ENCODE measurements at places on chromosomes 12 and 14. TPM values are rescaled to one million over a fixed set of nuclear protein-coding genes. Genes with fewer than 3 reads are reported as not detected.

DNA sequence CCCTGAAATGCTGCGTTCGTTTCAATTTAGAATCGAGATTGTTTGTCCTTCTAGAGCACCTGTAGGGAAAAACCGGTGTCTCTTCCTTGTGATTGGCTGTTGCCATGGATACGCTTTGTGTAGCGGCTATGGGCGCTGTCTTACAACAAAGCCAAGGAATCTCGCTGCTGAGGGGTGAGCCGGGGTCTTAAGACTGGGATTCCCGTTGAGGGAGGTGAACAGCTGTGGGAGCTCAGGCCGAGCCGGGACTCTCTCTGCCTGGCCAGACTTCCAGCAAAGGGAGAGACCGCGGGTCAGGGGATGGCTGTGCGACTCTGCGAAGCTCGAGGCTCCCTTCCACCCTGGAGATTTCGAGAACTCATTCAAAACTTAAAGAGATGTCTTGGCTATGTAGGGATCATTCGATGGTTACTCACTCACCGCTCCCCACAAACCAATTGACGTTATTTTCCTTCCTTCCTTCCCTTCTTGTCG, at the start of the genes LRRIQ1 and TSPAN19:
Gene LRRIQ1, plus strand, starts transcription at position 118 of the 474 bp plus-strand sequence. CDS start 1,826 bp downstream, outside the sequence.
Gene TSPAN19, minus strand, starts transcription at position 44 of the 474 bp plus-strand sequence. CDS start 6,331 bp downstream, outside the sequence.
- no peak within 1 kb of the TSS for H3K27ac ChIP-seq
- no peaks in the 10 kb centered on the region for H3K36me3 ChIP-seq
- H3K27me3 ChIP-seq = peaks cover 4% of the 10 kb centered on the region
- DNase-seq = peak; percentile 52
- no peaks in the 10 kb centered on the region for H3K4me1 ChIP-seq

GRCh38 chr12:71456990-71457389, 17.4 kb downstream of the LGR5 start:
- no peak for DNase-seq
- H3K36me3 ChIP-seq = no peaks in the 10 kb centered on the region
- H3K4me1 ChIP-seq = no peaks in the 10 kb centered on the region

DNA sequence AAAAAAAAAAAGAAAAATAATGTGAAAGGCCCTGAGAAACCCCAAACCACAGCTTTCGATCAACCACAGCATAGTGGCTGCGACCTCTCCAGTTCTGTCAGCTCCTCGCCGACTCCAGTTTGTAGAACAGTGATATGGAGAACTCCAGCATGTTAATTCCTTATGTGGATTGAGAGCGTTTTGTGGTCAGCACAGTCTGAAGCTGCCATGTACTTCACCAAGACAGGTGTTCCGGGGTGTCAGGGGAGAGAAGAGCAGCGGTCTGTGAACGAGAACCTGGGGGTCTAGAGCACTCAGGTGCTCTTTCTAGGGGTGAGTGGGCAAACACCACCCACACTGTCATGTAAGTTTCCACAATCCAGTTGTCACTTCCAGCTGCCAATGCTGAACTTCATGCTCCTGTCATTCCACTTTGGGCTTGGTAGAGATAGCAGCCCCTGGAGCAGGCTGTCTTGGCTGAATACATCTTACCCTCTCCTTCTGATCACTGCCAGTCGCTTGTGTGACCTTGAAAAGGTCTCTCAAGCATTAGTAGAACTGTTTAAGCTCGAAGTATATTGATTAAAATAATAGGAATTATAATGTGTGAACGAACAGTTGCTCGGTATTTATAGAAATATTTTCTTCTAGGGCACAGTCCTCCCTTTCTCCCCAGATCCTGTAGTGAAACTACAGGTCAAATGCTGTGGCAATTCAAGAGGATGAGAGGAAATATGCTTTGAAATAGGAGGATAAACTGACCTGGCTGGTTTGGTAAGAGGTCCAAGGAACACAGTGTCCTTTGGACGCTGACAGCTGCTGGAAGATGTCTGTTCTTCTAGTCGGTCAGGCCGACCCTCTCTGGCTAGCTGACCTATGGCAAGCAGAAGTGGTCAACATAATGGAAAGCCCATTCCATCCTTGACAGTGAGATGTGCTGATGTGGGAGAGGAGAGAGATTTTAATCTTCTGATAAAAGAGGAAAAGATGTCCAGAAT, 15.7 kb upstream of the MAX start:
- no peak for DNase-seq
- H3K27me3 ChIP-seq = no peaks in the 10 kb centered on the region
- no peaks in the 10 kb centered on the region for H3K4me1 ChIP-seq
- no peak overlapping the region for H3K4me3 ChIP-seq
- H3K36me3 ChIP-seq = no peaks in the 10 kb centered on the region
- no peak overlapping the region for H3K27ac ChIP-seq

The MYBPC1 gene
- not detected for total RNA-seq

- H3K4me1 ChIP-seq = peaks cover 3% of the 10 kb centered on the region
- H3K36me3 ChIP-seq = peaks cover 37% of the 10 kb centered on the region
- H3K4me3 ChIP-seq = no peak overlapping the region
- H3K27me3 ChIP-seq = no peaks in the 10 kb centered on the region
Observed at GRCh38 chr14:63598807-63599206, 42.9 kb downstream of the WDR89 start.
